ENCODE measurements at places on chromosomes 3 and 15.

DNA sequence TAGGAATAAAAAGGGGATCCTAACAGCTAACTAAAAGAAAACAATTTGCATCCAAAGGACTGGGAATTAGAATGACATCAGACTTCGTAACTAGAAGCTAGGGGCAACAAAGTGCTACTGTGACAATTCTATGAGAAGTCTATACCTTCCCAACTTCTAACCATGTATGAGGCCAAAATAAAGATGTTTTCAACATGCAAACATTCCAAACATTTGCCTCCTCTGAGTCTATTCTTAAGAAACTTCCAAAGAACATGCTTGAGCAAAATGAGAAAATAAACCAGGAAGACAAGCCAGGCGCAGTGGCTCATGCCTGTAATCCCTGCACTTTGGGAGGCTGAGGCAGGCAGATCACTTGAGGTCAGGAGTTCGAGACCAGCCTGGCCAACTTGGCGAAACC, 13.1 kb upstream of the RNF7 start:
- no peak for DNase-seq

- DNase-seq, result no peak
These were observed 8.5 kb downstream of the XPC start for GRCh38 chr3:14169871-14170270.

DNA sequence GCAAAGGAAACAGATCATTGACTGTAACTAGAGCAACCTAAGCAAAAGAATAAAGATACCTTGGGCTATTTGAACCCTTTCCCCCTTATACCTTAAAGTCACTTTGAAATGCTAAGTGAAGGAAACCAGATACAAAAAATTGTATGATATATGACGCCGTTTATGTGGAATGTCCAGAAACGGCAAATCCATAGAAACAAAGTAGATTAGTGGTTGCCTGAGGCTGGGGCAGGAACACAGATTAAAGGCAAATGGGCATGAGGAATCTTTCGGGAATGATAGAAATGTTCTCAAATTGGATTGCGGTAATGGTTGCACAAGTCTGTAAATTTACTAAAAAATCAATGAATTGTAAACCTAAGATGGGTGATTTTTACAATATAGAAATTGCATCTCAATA, 160.1 kb upstream of the CCDC54 start:
- DNase-seq, result no peak

- DNase-seq, result no peak
These were observed 9.5 kb upstream of the APBA2 start for GRCh38 chr15:28876131-28876844.
